ENCODE measurements at places on chromosomes 12 and 14.
A peak's percentile ranks its signal among the peaks of the same experiment; 100 is the strongest.

- no peak for DNase-seq
Measured at GRCh38 chr12:121812320-121812871, 8.6 kb downstream of the SETD1B start.

DNA sequence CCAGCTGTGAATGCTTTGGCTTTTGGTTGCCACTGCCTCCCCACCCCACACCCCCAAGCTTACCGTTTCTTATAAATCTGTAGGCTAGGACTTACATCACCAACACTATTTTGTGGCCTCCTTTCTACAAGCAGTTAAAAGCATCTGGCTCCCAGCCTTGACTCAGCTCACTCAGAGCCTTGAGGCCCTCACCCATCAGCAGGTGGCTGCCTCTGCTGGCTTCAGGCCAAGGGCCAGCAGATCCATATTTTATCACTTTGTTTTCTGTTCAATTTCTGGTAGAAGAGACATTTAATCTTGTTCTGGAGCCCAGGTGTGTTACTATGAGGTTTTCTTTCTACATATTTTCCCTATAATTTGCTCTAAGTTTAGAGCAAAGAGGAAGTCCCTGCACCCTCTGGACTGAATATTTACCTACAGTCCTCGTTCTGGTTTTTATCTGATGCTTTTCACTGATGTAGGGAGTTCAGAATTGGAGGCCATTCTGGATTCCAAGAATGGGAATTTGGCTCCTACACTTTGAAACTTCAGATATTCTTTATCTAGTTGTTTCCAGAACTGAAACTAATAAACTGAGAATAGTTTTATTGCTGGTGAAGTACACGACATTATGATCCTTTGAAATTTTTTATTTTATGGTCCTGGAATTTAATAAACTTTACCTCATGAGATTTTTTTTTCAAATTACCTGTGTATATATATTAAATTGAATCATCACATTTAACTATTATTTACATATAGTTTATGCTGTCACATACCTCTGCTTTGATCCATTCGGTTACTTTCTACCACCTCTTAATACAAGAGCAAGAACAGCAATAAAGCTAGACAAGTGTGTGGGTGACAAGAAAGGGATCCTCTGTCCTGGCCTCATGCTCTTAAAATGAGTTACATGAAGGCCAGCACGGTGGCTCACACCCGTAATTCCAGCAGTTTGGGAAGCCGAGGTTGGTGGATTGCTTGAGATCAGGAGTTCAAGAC is 22.2 kb downstream of the PLBD1 start:
- DNase-seq: no peak

- no peak for DNase-seq
Measured at GRCh38 chr14:61122862-61123261, 141.8 kb downstream of the SLC38A6 start.

- no peak for DNase-seq
Measured at GRCh38 chr14:104881369-104881979, 16.4 kb downstream of the CEP170B start.

DNA sequence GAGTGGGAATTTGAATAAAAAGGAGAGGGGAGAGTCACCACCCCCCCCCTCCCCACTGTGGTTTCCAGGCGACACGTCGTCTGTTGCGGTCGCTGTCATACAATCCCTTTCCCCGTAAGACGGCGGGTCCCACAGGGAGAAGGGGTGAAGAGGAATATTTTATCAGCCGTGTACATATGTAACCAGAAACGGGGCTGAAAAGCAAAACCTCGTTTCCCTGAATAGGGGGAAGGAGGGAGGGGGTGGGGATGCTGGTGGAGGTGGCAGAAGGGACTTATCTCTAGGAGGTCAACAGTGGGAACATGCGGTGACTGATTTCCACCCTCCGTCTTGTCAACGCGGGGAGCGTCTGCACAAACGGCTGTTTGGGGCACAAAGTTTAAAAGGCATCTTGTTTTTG is 171.4 kb downstream of the RBM19 start:
- DNase-seq: no peak

GRCh38 chr14:82587226-82587625 is 1053.6 kb upstream of the SEL1L start:
- no peak for DNase-seq

- no peak for DNase-seq
Measured at GRCh38 chr14:58794993-58795762, 157.4 kb downstream of the DACT1 start.

DNA sequence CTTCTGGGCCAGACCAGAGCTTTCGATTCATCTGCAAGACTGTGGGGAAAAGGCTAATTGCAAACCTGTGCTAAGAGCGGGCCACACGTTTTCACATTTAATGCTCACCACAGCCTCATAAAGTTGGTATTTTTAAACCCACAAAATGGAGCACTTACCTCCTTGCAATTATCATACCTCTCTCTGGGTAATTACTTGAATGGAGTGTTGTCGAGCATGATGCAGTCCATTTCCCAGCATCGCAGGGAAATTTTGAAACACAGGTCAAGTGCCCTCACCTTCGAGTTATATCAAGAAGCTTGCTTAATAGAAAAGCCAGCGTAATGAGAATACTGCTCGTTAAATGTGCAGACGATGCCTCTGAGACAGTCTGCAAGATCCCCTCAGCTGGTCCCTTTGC is 8.8 kb upstream of the IFI27L2 start:
- no peak for DNase-seq

GRCh38 chr14:95869776-95870175 is 6.9 kb upstream of the TUNAR start:
- no peak for DNase-seq

DNA sequence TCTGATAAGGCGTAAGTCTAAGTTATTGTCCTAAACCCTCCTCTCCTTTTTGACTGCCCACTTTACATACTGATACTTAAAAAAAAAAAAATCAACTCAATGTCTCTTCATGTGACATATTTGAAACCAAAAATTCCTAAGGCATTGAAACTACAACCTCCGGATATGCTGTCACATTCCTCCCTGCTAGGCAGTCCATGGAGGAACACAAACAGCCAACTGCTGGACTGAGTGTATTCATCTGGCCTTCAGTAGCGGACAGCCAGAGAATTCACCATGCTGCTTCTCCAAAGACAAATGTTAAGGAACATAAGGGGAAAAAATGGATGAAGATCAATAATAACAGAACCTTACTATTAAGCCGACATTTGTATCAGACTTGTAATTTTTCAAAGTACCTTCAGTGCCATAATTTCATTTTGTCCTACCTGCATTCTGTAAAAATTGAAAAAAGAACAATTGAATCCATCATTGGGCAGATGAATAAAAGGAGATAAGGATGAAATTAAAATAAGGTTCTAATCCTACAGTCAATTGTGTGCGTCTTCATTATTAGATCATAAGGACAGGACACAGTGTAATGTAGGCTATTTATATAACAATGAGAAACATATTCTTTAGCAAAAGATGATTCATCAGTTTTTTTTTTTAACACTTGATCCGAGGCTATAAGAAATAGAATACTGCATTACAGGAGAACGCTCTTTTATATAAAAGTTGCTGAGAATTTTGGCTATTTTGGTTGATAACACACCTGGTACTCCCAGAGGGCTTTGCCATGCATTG is 12.2 kb downstream of the RERG start:
- no peak for DNase-seq

- no peak for DNase-seq
Measured at GRCh38 chr14:53894456-53894855, 62.2 kb downstream of the BMP4 start.

- no peak for DNase-seq
Measured at GRCh38 chr12:56953314-56953713, 4.1 kb downstream of the RDH16 start.

DNA sequence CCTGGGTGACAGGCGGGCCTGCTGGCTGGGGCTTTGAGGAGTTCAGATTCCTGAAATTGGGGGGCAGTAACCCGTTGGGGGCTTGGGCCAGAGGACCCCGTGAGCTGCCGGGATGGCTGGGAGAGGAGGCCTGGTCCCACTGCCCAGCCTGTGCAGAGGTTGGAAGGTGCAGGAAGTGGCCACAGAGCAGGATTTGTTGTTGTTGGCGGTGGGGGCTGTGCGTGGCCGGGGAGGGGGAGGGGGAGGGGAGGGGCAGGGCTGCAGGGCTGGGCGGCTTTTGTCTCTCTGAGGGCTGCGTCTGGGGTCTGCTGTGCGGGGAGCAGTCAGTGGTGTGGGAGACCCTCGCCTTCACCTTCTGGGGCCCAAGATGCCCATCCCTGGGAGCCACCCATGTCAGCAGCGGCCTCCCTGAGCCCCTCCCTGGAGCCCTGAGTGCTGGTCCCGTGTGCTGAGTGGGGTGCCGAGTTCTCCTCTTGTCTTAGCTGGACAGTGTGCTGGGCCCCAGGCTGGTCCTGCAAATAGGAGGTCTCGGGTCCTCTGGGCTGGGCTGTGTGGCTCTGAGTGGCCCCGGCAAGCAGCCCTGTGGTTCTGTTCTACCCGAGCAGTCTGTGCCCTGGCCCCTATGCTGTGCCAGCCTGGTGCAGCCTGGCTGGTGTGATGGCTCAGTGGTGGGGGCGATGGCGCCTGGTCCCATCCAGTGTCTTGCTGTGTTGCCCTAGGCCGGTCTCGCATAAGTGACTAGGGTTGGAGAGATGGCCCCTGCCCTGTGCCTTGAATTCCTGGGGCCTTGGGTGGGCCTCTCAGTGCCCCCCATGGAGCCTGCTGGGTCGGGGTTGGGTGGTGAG is 10.3 kb downstream of the KIF26A start:
- DNase-seq: no peak

- DNase-seq: peak; percentile 57
Measured at GRCh38 chr12:41566703-41567102, 378.6 kb downstream of the PDZRN4 start.

DNA sequence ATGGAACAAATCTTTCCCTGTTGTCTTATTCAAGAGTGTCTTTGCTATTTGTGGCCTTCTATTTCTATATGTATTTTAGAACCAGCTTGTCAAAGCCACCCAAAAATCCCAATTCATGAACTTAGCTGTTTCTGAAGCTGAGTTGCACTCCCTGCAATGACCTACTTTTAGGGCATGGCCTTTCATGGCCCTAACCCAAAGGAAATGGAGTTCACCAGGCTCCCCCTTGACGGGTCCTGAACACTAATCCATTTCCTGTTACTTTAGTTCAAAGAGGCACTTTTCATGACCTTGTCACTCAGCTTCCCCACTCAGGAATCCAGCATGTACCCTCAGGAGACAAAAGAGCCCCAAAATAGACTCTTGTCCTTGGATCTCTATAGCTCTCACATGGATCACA is 7.6 kb downstream of the TMED8 start:
- no peak for DNase-seq

DNA sequence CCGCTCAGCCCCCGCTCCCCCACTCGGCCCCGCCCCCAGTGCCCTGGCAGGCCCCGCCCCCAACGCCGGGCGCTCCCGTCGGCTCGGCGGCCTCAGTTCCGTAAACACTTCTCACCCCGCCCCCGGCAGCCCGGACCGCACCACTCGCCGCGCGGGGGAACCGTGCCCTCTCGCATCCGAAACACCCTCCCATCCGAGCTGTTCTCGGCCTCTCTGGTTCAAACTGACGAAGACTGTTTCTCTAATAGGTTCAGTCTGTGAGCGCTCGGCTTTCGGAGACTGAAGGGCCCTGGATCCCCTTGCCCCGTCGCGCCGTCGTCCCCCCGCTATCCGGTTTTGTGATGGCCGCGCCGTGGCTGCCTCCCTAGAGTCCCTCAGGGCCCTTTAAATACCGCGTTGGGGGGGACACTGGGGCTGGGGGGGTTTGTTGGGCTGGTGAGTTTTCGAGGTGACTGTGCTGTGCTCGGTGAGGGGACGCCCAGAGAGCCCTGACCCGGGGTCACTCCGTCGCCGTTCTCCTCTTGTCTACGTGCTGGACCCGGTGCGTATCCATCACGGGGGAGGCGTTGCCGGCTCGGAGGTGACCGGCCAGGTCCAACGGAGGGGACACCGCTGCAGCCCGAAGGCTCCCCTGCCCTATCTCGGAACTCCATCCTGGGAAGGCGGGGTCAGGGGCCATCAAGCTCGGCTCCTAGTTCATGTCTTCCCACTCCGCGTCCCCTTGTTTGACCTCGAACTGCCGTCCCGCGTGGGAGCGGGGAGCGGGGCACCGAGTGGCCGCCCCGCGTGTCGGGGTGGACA is at the start of gene TCP11L2:
TCP11L2 (plus strand) TSS at position 333 of the 801 bp plus-strand sequence. CDS start 8,343 bp downstream, outside the sequence.
- DNase-seq: peak; percentile 58

DNA sequence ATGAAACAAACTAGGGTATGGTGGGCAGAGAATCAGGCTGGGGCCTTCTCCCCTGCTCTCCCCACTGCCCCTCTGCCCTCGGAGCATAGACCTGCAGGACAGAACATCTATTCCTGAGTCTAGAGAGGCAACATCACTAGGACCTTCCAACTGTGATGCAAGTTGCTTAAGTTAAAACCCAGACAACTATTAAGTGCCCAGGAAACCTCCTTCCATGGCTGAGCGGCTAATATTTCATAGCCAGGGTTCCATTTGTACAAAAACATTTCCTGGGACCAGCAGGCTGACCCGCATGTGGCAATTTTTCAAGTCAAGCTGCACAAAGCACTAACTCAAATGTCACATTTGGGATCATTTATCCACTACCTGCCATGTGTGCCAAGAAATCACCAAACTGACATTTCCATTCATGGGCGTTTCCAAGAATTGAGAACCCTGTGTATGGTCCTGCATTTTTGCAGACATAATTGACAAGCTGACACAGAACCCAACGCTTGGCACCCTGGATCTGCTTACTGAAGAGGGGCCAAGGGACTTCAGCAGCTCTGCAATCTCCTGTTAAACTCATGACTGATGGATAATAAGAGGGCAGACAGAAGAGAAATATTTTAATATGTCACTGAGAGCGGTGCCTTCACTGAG is 32.7 kb downstream of the NT5DC3 start:
- DNase-seq: no peak

DNA sequence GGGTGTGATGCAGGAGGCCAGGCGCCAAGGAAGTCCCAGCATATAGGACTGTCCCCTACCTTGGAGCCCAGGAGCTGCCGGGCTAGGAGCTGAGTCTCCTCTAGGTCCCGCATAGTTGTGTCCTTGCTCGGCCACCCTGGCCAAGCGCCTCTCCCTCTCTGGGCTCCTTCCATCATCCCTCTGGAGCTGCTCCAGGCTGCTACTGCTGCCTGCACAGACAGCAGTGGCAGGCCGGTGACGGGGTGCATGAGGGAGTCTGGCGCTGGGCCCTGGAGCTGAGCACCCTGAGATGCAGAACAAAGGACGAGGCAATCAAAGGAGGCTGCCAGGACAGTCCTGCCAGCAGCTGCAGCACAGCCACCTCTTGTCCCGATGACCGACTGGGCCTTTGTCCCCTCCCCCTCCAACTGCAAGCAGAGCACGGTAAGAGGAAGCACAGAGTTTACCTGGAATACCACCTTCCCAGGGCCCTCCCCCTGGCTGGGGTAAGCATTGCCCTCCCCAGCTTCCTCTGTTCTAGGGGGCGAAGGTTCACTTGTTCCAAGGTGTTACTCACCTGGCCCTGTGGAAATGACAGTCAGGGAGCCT is 10.4 kb downstream of the DTX1 start:
- no peak for DNase-seq

GRCh38 chr12:99609455-99610181 is 37.9 kb upstream of the GARIN6 start:
- DNase-seq: no peak

GRCh38 chr12:50221228-50222008 is 54.2 kb upstream of the CERS5 start:
- DNase-seq: peak; percentile 34

- DNase-seq: peak; percentile 9
Measured at GRCh38 chr12:51351913-51352532, 5.5 kb upstream of the CELA1 start.

Measured in NCI-H1930 (cell line).